Lung (tissue), 17 donors: ENCODE measurements at places on chromosomes 6 and 20. TPM values are rescaled to one million over a fixed set of nuclear protein-coding genes. Genes with fewer than 3 reads are reported as not detected.
A peak's percentile ranks its signal among the peaks of the same experiment; 100 is the strongest.

DNA sequence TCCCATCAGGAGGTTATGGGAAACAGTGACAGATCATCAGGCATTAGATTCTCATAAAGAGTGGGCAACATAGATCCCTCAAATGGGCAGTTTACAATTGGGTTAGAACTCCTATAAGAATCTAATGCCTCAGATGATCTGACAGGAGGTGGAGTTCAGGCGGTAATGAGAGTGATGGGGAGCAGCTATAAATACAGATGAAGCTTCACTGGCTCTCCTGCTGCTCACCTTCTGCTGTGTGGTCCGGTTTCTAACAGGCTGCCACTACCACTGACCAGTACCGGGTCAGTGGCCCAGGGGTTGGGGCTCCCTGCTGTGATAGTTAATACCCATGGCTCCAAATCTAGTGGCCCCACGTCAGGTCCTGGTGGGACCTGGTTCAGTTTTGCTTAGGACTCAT, 135.7 kb downstream of the OR2B2 start:
- H3K36me3 ChIP-seq = no peaks in the 10 kb centered on the region
- no peaks in the 10 kb centered on the region for H3K4me1 ChIP-seq
- H3K27me3 ChIP-seq = peaks cover 2% of the 10 kb centered on the region
- no peak for DNase-seq
- no peak overlapping the region for H3K4me3 ChIP-seq
- H3K27ac ChIP-seq = no peak overlapping the region

TCFL5 gene
- total RNA-seq = 8.6 TPM

DNA sequence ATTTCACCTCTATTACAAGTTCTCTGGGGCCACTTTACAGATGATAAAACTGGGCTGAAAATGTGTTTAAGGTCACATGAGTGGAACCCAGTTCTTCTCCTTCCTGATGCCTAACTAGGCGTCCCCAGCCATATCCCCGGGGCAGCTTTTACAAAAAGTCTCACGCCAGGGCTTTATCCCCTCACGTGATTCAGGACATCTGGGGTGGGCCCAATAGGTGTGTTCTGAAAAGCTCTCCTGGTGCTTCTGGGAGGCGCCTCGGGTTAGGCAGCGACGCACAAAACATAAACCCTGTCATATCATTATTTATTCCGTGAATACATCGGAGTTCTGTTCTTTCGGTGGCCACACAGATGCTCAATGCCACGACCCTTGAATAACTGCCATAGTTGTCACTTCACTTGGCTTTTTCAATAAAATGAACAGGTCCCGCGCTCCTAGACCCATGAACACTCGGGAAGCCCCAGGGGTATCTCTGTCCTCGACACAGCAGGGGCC, 32.1 kb downstream of the SF3B5 start:
- peak overlapping the region; percentile 88 for H3K27ac ChIP-seq
- H3K36me3 ChIP-seq = no peaks in the 10 kb centered on the region
- DNase-seq = no peak
- H3K27me3 ChIP-seq = peaks cover 49% of the 10 kb centered on the region
- H3K4me1 ChIP-seq = no peaks in the 10 kb centered on the region
- H3K4me3 ChIP-seq = peak overlapping the region; percentile 77

- no peaks in the 10 kb centered on the region for H3K36me3 ChIP-seq
- no peak for DNase-seq
- no peak overlapping the region for H3K4me3 ChIP-seq
- no peak overlapping the region for H3K27ac ChIP-seq
- H3K27me3 ChIP-seq = no peaks in the 10 kb centered on the region
- no peaks in the 10 kb centered on the region for H3K4me1 ChIP-seq
Observed at GRCh38 chr6:32772656-32773055, 9.3 kb upstream of the HLA-DQB2 start.

- H3K27ac ChIP-seq = no peak overlapping the region
- no peaks in the 10 kb centered on the region for H3K27me3 ChIP-seq
- no peak for DNase-seq
Observed at GRCh38 chr20:59363101-59363500, 62.7 kb downstream of the EDN3 start.
